GF-D8 (cell line): ENCODE measurements at places on chromosomes 1 and 21.

GRCh38 chr1:208534599-208534897 lies 290.4 kb upstream of the PLXNA2 start:
- DNase-seq = no peak

DNA sequence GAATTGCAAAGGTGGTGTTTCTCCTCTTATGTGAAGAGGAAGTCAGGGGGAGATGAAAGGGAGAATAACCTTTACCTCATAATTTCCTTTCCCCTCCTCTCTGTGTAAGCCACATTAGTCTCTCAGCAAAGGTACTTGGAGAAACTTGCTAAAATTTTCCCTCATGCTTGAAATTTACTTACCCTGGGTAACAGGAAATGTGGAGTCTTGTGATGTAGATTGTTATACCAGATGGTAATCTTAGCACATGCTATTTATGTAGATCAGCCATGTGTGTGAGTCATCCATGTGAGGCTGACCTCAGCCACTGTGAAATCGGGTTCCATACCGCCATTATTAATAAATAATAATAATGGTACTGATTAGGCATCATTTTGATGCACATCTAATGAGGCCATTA lies 128.4 kb downstream of the TGFB2 start:
- DNase-seq = no peak

GRCh38 chr1:6530504-6531160 lies 23.7 kb downstream of the NOL9 start:
- no peak for DNase-seq

DNA sequence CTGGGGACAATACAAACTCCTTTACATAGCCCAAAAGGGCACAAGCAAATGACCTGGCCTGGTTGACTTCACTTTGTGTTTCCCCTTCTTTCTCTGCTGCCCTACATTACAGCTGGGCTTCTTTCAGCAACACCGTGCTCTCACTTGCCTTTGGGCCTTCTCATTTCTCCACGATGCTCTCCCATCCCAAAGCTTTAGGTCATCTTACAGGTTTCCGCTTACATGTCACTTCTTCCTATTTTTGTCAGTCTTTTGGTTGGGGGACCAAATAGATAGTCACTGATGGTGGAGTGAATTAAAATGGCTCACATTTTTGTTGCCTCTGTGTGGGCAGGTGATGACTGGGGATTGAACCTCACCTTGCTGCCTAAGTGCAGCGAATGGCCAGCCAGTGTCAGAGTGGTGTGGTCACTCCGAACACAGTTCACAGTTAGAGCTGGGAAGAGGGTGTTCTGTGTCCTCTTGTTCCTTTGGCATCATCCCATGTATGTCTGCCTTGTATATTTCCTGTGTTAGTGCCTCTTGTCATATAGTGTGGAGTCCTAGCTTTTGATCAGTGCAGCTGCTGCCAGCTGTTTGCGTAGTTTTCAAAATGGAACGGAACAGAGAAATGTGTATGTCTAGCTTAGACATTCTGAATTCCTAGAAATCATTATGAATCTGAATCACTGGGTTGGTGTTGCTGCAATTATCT lies 134.8 kb downstream of the NOS1AP start:
- DNase-seq = no peak

- DNase-seq = no peak
These were observed 11.1 kb downstream of the COL18A1 start for GRCh38 chr21:45415943-45416611.

- no peak for DNase-seq
These were observed 709.3 kb downstream of the KCNT2 start for GRCh38 chr1:195898924-195899323.

DNA sequence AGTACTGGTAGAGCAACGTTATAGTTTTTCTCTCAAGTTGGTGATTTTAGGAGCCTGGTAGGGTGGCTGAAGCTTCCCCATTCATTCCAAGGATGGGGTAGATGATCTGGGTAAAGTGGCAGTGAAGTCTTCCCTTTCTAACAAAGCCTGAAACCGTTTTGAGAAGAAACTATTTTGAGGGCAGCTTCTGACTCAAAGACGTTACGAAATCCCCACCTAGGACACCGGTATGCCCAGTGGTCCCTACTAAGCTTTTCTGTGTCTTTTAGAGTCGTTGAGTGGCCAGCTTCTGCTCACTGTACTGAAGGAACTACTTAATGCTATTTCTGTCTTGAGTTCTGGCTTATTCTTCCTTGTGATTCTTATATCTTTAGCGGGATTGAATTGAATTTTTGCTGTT lies 1.4 kb downstream of the WDTC1 start:
- no peak for DNase-seq

GRCh38 chr21:42097860-42098454 lies 26.8 kb downstream of the UMODL1 start:
- no peak for DNase-seq

DNA sequence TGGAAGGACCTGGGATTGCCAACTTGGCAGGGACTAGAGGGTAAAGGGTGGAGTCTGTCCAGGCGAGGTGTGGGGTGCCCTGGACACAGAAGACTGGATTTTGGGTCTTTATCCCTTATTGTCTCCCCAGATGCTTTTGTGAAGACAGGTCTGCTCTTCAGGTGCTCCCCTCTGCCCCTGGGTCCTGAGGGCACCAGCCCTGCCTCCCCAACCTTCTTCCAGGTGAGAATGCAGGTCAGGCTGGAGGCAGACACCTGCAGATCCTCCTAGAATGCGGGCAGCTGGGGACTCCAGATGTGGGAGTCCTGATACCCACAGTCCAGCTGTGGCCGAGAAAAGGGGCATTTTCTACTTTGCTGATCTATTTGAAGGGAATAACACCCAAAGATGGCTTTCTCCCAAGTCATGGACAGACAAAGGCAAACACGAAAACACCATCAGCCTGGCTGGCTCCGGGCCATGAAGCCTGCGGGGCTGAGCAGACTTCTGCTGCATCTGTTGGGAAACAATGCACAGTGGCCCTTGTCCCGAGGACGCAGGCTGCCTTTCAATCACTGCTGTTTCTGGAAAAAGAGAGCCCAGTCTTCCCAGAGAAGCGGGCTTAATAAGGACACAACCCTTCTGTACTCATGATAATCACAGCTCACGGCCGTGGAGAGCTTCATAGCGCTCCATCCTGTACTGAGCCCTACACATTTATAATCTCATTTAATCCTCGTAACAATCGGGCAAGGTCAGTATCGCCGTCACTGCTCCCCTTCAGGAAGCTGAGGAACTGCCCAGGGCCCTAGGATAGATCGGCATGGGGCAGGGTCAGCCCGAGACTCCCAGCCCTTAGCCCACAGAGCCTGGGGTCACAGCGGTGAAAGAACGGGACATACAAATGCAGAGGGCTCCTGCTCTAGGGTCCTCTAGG lies 62.0 kb upstream of the ABCG1 start:
- DNase-seq = no peak

DNA sequence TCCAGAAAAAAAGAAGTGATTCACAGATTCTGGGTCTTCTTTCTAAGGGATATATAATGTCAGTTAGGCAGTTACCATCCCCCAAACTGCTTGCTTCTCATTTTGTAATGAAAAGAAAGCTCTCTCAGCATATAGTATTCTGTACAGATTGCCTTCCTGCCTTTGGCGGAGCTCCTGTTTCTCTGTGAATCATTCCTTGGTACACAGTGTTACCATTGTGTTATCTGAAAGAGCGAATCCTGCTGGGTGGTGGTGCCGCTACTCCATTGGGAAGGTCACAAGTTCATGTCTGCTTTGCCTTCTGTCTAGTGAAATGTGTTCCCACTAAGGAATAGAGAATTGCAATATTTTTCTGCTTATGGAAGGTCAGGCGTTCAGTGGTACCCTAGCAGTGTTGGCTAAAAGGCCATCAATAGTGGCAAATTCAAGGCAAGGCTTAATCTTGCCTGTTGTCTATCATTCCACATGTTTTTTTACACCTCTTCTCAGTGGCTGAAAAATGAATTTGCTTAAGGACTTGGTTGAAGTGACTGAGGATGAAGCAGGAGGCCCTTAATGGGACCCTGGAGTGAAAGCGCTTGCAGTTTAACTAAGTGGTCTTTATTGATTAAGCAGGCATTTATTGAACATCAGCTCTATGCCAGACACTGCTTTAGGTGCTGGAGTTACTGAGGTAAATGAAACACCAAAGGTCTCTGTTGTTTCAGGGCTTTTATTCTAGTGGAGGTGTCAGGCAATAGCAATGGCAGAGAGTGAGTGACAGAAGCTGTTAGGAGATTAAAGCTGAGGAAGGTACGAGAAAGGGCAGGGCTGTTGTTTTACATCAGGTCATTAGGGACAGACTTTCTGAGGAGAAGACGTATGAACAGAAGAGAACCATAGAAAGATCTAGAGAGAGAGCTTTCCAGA lies 186.7 kb downstream of the PDE4B start:
- no peak for DNase-seq

- no peak for DNase-seq
These were observed 194.8 kb downstream of the DAB1 start for GRCh38 chr1:57229076-57229475.

DNA sequence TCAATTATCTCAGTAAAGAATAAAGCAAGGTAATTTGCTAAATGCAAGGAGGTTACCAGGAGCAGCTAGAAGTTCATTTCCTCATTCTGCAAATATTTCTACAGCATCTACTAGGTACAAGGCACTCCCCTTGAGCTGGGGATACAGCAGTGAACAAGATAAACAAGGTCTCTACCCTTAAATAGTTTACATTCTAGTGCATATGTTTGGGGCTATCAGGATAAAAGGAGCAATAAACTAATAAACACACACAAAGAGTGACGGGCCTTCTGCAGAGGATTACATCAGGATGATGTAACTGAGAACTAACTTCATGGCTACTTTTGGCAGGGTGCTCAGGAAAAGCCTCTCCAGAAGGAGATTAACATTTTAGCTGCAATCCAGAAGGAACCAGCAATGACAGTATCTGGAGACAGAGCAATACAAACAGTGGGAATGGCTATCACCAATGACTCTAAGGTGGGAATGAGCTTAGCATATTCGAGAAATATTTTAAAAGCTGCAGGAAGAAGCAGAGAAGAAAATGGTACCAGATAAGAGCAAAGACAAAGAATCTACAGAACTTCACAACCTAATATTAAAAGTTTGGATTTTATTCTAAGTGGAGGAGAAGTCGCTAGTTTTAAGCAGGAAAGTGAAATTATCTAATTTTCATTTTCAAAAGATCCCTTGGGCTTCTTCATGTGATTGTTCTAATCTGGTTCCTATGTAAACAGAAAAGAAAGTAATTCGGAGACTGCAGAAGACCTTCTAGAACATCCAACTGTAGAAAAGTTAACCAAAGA lies 25.8 kb downstream of the TP53BP2 start:
- no peak for DNase-seq

GRCh38 chr1:10979483-10979920 lies 33.0 kb upstream of the TARDBP start:
- DNase-seq = no peak

- DNase-seq = no peak
These were observed 160.3 kb downstream of the TGFBR3 start for GRCh38 chr1:91725618-91725988.

DNA sequence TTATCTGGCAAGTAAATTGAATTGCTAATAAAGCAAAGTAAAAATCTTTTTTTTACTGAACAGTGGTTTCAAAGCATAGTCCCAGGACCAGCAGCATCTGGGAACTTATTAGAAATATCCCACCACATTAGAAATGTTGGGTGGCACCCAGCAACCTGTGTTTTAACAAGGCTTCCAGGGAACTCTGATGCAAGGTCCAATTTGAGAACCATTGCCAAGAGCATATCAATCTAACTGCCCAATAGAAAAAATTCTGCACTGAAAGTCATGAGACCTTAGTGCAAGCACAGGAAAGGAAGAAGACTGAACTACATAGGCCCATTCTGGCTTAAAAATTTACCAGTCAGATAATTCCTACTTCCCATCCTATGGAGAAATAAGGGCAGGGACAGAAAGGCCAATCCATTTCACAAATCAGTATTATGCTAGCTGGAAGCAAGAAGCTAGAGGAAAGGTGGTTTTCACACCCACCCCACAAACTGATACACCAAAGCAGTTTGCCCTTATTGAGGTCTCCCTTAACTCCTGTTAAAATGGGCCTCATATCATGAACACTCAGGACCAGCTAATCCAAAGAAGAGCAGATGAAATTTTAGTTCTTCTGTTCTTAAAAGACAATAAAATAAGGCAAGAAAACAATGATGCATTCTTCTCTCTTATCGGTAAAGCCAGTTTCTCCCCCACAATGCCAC lies 17.5 kb upstream of the C1orf105 start:
- no peak for DNase-seq

- DNase-seq = no peak
These were observed 2.8 kb downstream of the UBE2J2 start for GRCh38 chr1:1270813-1271212.

DNA sequence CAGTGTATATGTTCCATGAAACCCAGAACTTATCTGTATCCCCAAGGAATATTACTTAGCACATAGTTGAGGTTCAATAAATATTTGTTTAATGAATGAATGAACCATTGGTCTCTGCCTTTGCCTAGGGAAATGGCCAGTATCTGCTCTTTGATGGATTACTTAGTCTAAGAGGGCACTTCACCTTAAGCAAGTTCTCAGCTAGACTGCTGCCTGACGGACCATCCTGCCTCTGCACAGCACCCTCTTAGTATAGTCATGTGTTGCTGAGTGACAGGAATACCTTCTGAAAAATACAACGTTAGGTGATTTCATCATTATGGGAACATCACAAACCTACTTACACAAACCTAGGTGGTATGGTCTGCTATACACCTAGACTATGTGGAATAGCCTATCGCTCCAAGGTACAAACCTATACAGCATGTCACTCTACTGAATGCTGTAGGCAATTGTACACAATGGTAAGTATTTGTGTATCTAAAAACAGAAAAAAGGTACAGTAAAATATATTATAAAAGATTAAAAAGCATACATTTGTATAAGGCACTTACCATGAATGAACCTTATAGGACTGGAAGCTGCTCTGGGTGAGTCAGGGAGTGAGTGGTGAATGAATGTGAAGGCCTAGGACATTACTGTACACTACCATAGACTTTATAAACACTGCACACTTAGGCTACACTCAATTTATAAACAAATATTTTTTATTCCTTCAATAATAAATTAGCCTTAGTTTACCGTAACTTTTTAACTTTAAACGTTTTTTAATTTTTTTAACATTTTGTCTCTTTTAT lies 83.7 kb upstream of the LRRC8D start:
- no peak for DNase-seq

GRCh38 chr1:71364236-71364635 lies 283.4 kb upstream of the ZRANB2 start:
- no peak for DNase-seq

- DNase-seq = no peak
These were observed 149.4 kb downstream of the FAM78B start for GRCh38 chr1:166017395-166017794.

GRCh38 chr21:42997053-42997452 lies 22.7 kb downstream of the PKNOX1 start:
- DNase-seq = no peak

- no peak for DNase-seq
These were observed 2.5 kb downstream of the EIF4G3 start for GRCh38 chr1:21174230-21174629.

DNA sequence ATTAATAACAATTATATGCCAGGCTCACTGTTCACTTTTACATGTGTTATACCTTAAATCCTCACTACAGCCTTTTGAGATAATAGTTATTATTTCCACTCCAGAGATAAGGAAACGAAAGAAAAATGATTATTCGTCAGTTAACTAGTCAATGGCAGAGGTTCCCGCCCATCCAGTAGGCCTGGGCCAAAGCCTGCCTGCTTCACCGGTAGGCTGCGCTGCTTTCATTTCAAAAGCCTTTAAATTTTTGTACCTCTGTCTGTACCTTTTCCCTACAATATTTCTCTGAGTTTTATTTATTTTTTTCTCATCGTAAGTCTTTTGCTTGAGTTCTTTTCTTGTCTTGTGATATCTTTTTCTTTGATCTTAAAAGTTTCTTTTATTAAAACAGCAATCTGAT lies 3.6 kb downstream of the GPR52 start:
- DNase-seq = no peak
